Activated B cell treated with CpG ODN at 0.5 μM for 24 hours (primary cell): ENCODE measurements at places on chromosomes 6 and 20.

GRCh38 chr20:19885939-19886660 lies 128.0 kb downstream of the RIN2 start:
- DNase-seq: no peak

DNA sequence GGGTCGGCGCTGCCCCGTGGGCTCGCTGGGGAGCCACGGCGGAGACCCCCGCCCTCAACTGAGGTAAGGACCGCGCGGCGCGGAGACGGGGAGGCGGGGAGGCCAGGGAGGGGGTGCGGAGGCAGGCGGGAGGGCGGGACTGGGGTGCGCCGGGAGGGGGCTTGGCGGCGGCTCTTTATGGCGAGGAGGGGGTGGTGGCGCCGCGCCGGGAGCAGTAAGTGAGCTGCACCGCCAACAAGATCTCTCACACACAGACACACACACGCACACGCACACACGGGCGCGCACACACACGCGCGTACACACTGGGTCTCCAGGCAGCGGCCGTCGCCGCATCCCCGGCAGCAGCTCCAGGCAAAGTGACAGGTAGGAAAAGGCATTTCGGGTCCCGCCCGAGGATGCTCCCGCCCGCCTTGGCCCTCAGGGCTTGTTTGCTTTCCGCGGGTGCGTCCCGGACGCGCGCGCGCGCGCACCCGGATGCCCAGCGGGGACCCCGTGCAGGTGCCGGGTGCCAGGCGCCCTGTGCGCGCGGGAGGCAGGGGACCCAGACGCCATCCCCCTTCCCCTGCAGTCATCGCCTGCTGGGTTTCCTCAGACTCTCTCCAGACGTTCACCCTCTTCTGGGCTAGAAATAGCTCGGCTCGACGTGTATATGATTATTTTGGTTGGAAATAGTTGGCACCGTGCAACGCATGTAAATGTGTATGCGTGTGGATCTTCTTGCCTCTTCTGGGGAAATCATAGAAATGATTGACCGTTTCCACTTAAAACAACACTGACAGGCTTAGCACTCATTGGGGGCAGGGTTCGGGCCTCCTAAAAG lies at the start of gene PLCB4:
PLCB4 (plus strand) TSS at position 247 of the 823 bp plus-strand sequence. CDS start 238,728 bp downstream, outside the sequence.
- no peak for DNase-seq

DNA sequence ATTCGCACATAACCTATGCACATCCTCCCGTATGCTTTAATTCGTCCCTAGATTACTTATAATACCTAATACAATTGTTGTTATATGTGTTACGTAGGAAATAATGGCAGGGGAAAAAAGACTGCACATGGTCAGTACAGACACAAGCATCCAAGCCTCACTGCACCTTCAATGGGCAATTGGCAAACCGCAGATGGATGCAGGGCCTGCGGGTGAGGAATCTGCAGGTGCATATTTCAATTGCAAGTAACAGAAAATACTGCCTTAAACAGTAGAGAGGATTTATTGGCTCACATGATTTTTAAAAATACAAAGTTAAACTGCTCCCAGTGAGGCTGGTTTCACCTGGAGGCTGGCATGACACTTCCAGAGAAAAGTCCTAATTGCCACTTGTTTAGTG lies 142.1 kb upstream of the MLN start:
- DNase-seq: no peak

DNA sequence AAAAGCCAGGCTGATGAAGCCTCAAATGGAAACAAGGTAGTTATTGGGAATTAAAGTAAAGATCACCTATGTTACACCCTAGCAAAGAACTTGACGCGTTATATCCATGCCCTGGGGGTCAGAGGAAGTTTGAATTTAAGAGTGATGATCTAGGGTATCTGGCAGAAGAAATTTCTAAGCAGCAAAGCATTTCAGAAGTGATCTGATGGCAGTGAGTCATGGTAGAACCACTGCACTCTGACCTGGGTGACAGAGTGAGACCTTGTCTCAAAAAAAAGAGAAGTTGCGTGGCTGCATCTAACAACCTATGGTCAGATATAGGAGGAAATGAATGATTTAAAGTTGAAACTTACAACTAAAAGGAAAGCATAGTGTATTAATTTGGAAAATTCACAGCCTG lies 45.2 kb downstream of the SCP2D1 start:
- no peak for DNase-seq

DNA sequence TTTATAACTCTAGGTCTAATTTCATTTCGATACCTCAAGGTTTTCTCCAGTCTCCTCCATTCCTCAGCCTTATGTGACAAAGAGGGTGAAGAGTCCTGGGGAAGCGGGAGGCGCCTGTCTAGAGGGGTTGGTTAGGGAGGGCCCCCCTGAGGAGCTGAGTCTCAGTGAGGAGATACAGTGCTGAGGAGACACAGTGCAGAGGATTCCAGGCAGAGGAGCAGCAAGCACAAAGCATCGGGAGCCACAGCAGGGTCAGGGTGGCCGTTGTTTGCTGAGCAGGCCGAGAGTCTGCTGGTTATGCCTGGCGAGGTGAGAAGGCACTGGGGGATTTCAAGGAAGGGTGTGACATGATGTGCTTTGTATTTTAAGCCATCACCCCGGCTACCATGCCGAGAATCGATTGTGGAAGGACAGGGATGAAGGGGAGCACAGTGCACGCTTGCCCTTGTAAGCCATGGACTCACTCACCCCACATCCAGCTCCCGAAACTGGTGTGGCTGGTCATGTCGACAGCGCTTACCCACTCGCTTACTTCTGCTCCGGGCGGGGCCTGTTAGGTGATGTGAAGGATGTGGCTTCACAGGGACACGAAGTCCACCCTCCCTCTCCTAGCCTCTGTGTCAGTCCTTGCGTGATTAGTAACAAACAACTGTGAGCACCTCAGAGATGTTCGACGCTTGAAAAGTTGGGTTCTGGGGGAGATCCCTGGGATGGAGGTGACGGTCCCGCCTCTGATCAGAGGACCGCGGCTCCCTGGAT lies 30.2 kb downstream of the FAM50B start:
- no peak for DNase-seq

- no peak for DNase-seq
Observed at GRCh38 chr20:8932192-8933165, 136.4 kb upstream of the PLCB4 start.
